ENCODE measurements at places on chromosomes 4 and X.

- no peak for DNase-seq
Observed at GRCh38 chrX:23731951-23732350, 11.1 kb downstream of the ACOT9 start.

DNA sequence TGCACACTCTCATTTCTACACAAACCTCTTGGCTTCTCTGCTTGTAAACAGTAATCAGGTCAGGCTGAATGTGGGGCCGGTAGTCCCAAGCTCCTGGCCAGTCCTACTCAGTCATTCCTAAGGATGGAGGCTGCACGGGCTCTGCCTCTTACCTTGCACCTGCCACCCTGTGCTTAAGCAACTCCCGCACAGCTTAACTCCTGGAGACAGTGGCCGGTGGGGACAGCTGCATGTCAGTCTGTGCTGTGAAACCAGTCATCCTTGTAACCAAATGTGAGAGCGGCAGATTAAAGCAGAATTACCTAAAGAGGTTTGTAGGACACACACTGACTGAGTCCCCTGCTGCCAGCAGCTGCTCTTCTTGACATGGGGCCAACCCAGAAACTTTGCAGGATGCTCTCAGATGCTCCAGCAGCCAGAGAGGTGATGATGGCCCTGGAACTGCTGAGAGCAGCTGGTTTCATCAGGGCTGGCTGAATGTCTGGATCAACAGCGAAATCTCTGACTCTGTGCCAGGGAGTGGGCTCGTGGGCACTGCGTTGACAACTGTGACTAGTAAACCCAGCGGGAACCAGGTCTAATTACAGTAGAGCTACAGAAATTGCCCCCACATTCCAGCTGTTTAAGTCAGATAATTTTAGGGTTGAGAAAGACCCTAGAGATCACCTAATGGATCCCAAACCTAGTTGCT, 123.7 kb downstream of the ANAPC4 start:
- DNase-seq, result no peak

DNA sequence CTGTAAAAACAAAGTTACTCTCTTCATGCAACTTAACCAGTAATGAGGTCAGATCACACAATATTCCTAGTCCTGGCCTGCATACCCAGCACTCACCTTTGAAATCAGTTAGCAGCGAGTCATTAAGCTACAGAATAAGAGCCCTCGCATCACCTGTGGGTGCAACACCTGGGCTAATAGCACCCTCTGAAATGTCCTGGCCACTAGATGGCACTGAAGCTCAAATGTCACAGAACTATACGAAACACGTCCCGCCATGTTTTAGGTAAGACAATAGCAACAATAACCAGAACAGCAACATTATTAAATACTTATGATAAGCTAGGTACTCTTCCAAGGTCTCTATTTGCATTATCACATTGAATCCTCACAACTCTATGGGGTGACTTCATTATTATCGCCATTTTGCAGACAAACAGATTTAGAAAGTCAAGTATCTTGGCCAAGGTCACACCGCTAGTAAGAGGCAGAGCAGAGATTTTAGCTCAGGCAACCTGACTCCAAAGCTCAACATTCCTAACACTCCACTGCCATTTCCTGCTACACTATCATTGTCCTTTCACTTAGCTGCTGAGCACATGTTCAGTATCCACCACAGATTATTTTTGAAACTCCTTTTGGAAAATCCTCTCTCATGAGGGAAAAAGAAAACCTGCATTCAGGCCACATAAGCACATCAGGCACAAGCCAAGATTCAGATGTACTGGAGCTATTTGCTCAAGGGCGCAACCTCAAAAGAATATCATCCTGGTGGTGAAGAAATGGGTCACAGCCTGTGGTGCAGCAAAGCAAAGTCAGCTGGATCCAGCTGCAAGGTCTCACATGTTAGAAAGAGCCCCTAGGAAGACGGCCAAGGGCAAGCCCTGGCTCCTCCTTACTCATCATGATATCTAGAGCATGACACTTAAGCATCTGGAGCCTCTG, 59.5 kb upstream of the KDR start:
- DNase-seq, result peak; percentile 52

DNA sequence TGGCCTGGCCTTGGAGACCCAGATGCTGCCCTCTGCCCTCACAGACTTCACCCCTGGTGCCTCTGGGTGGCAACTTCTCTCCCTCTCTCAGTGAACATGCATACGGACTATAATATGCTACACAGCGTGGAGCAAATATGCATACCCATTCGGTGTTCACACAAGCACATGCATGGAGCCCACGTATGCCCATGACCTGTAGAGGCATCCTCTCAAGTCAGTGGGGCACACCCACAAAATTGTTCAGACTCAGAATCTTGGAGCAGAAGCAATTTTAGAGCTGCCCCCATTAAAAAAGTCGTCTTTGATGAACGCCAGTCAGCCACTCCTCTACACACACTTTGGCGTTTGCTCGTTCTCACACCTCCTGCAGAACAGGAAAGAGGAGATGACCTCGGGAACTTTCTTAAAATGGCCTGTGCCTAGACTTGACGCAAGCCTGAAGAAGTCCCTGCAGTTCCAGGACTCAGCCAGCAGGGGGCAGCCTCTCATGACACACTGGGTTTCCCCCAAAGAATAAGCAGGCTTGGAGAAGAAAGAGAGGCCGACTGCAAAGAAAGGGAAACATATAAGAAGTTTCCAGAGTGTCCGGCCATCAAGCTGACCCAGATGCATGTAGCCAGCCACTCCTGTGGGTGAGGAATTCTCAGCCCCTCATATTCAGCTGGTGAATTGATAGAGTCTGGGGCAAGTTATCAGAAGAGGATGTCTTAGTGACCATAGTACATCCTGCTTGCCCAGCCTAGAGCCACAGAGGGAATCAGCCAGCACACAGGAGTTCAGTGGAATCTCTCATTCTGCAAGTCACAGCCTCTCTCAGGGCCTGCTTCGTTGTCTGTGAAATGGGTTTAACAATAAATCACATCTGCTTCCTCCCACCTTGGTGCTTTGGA, 17.3 kb downstream of the APLN start:
- peak; percentile 46 for DNase-seq

- DNase-seq, result peak; percentile 31
Observed at GRCh38 chr4:16082426-16083240, 1.2 kb downstream of the PROM1 start.

- peak; percentile 88 for DNase-seq
Observed at GRCh38 chr4:41155194-41155830, 59.0 kb downstream of the APBB2 start.

DNA sequence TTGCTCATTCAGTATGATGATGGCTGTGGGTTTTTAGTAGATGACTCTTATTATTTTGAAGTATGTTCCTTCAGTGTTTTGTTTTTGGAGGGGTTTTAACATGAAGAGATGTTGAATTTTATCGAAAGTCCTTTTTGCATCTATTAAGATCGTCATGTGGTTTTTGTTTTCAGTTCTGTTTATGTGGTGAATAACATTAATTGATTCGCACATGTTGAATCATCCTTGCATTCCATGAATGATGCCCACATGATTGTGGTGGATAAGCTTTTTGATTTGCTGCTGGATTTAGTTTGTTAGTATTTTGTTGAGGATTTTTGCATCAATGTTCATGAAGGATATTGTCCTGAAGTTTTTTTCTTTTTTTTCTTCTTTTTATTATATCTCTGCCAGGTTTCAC, 347.4 kb upstream of the EPHA5 start:
- peak; percentile 15 for DNase-seq

- DNase-seq, result no peak
Observed at GRCh38 chr4:23365086-23365485, 524.8 kb downstream of the PPARGC1A start.

All from fibroblast of skin of back (primary cell).